ENCODE measurements at places on chromosomes 3 and 15. TPM values are rescaled to one million over a fixed set of nuclear protein-coding genes. Genes with fewer than 3 reads are reported as not detected.

The ZPLD1 gene
- total RNA-seq, result 0.10 TPM

The TEX9 gene
- 1.0 TPM for total RNA-seq

The SHC4 gene
- total RNA-seq, result 2.8 TPM

The WDR49 gene
- total RNA-seq, result 0.47 TPM

The HES1 gene
- 127 TPM for total RNA-seq

DNA sequence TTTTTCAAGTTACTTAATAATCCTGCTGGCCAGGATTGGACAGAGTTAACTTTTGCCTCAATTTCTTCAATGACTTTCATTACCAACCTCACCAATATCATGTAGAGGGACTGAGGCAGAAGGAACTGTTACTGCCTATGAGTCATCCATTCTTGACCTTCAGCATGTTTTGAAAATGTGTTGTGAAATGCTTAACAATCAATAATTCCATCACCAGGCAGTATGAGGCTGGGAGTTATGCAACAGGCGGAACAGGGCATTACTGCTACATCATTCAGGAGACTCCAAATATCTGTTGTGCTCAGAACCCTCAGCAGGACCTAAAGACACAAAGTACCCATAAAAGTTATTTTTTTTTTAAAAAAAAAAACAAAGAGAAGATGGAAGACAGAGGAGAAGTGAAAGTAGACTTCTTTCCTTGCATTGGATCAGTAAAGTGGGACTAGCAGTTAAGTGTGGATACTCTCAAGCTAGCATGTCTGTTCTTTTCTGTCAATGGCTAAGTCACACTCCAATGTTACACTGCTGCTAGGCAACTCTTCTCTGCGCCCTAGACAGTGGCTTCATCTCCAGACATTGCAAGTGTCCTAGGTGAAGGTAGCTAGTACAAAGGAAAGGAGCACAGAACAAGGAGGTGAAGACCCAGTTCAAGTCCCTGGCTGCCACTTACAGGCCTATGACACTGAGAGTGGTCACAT is 184.9 kb upstream of the LPP start:
- DNase-seq, result no peak

DNA sequence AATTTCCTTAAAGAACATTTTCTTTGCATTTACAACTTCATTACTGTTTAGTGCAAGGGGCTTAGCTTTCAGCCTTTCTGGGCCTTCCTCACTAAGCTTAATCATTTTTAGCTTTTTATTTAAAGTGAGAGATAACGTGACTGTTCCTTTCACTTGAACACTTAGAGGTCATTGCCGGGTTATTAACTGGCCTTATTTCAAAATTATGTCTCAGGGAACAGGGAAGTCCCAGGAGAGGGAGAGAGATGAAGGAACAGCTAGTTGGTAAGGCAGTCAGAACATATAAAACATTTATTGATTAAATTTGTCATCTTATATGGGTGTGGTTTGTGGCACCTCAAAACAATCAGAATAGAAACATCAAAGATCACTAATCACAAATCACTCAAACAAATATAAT is 268.7 kb downstream of the TIGIT start:
- DNase-seq, result no peak

GRCh38 chr3:46705751-46706552 is 4.8 kb downstream of the TMIE start:
- DNase-seq, result no peak

GRCh38 chr3:58497097-58497496 is 5.2 kb downstream of the KCTD6 start:
- no peak for DNase-seq

- no peak for DNase-seq
Measured at GRCh38 chr3:191686626-191687025, 225.7 kb downstream of the PYDC2 start.

DNA sequence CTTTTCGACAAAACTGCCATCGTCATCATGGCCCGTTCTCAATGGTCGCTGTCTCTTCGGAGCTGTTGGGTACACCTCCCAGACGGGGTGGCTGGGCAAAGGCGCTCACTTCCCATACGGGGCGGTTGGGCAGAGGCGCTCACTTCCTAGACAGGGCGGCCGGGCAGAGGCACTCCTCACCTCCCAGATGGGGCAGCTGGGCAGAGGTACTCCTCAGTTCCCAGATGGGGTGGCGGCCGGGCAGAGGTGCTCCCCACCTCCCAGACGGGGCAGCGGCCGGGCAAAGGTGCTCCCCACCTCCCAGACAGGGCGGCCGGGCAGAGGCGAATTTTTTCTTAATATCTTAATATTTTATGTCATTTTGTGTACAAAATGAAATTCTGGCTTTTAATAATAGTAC is 44.5 kb downstream of the PARP14 start:
- DNase-seq, result no peak

GRCh38 chr3:116264546-116265319 is 180.6 kb downstream of the LSAMP start:
- no peak for DNase-seq

DNA sequence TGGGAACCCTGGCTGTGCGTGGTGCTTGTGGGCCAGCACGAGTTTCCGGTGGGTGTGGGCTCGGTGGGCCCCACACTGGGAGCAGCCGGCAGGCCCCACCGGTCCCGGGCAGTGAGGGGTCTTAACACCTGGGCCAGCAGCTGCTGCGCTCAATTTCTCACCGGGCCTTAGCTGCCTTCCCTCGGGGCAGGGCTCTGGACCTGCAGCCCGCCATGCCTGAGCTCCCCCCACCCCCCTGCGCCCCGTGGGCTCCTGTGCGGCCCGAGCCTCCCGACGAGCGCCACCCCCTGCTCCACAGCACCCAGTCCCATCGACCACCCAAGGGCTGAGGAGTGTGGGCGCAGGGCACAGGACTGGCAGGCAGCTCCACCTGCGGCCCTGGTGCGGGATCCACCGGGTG is 49.4 kb downstream of the TM4SF18 start:
- DNase-seq, result no peak

GRCh38 chr3:159185443-159186050 is 383.7 kb downstream of the MFSD1 start:
- DNase-seq, result no peak

- DNase-seq, result no peak
Measured at GRCh38 chr3:188664795-188665194, 507.0 kb upstream of the TPRG1 start.

DNA sequence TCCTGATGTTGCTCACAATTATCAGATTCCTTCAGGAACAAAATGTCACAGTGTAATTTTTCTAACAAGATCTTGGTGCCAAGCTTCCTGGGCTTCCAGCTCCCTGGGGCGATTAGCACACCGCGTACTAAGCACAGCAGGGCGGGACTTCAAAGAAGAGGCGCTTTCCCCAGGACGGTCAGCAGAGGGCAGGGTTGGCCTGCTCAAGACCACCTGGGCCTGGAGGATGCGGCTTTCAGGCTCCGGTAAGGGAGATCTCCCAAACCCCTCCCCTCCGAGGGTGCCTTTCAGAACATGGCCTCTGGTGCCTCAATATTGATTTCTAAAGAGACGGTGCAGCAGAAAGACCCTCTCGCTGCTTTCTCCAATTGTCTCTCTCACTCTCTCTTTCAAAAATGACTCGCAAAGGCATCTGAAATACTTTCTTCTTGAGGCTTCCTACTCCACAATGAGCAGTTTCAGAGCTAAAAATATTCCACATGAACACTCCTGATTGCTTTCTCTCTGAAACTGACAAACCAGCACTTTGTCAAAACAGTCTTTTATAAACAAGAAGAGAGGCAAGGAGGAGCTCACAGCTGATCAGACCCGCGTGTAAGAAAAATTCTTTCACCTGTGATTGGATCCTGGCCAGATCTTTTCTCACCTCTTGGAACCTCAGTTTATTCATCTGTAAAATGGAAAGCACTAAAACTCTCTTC is 154.0 kb downstream of the ADAMTS9 start:
- DNase-seq, result peak; percentile 33

All from glomerular endothelial cell (primary cell).